ENCODE measurements at places on chromosomes 5 and 9.

DNA sequence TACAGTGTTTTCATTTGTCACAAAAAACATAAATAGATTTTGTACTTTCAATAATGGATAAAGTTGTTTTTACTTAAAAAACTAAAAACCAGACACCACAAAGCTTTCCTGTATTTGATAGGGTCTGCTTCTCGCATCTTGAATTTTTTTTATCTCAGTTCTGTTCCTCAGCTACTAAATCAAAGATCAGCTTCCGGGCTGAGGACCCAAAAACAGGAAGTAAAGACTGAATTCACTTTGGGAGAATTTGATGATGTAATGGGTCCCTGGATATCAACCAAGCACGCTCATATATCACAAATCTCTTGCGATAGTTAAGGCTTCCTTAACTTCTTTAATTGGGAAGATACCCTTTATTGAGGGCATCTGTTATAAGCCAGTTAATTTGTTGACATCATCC lies 24.1 kb downstream of the ITK start:
- no peak for DNase-seq

DNA sequence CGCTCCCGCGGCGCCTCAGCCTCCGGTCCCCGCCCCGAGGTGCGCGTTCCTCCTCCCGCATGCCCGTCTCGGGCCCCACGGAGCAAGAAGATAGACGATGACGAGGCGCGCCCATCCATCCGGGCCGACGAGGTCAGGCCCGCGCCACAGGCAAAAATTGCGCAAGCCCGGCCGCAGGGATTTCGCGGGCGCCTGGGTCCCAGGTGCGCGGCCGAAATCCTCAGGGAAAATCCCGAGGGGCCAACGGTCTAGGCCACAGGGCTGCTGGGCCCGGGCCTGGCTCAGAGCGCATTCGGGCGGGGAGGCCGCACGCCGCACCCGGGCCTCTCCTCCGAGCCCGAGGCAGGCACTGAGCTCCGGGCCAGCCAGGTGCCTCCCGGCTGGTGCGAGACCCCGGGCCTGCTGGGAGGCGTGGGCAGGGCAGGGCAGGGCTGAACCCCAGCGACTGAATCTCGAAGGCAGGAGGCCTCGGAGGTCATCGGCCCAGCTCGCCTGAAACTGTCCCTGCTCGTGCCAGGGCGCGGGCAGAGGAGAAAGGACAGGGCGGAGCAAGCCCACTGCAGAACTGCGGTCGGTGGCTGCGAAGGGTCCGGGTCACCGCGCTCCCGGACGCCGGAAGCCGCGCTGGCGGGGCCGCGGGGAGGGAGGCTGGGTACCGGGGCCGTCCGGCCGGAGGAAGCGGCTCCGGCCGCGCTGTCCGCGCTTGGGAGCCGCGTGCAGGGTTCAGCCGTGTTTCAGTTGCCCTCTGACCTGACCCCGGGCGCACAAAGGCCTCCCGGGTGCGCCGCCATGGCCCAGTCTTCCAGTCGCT lies 66.8 kb downstream of the FOXD1 start:
- peak; percentile 36 for DNase-seq

GRCh38 chr5:180259260-180259611 lies 32.6 kb downstream of the MAPK9 start:
- no peak for DNase-seq

GRCh38 chr9:121439711-121440664 lies 59.7 kb downstream of the GGTA1 start:
- no peak for DNase-seq

DNA sequence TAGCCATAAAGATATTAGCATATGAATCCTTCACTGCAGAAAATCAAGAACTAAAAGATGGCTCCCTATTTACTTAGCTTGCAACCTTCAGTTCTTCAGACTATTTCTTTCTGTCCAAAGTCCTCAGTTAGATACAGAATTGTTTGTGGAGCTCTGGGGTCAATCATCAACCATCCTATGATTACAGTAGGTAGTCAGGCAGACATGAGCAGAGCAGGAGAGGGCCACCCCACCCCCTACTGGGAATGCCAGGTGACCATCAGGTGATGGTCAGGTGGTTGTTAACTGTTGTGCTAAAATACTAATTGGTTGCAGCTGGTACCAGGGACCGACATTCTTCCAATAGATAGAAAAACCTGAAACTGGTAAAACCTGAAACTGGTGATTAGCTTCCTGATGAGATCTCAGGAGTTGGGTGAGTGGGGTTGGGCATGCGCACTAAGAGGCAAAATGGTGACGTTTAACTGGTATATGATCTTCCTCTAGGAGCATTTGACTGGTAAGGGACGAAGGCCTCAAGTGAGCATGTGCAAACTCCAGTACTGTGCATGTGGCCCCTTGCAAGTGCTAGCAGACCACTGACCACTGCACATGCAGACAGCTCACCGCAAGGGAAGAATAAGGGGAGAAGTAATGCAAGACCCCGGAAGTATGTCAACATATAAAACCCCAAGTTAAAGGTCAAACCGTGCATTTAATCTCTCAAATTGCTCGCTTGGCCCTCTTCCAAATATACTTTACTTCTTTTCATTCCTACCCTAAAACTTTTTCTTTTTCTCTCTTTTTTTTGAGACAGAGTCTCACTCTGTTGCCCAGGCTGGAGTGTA lies 13.6 kb downstream of the C9orf57 start:
- no peak for DNase-seq

GRCh38 chr5:80149161-80149609 lies 106.7 kb downstream of the SERINC5 start:
- no peak for DNase-seq

DNA sequence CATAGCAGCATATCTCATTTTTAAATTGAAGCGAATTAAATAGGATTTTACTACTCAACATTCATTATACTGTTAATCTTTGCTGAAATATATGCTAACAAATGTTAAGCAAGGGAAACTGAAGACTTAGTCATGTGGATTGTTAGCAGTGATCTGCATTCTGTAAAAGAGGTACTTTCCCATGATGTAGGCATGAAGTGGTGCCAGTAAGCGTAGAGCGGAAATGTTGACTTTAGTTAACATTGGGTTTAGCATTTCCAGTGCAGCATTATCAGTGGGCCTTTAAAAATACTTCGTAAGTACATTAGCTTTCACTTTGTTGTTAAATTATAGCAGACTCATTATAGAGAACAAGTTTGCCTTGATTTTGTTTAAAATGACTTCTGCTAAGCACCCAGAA lies 130.3 kb downstream of the CDC42SE2 start:
- DNase-seq, result no peak

DNA sequence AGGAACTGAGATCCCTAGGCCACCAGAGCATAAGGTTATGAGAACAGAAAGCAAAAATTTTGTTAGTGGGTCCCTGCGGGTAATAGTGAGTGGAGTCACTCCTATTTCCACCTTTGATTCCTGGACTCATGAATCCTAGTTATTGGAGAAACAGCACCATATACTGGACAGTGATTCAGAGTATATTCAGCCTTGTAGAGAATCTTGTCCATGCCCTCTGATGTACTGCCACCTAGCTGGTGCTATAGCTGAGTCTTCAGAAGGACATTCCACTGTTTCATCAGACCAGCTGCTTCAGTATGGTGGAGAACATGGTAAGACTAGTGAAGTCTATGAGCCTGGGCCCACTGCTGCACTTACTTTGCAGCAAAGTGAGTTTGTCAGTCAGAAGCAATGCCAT lies 25.0 kb upstream of the ITGA2 start:
- no peak for DNase-seq

DNA sequence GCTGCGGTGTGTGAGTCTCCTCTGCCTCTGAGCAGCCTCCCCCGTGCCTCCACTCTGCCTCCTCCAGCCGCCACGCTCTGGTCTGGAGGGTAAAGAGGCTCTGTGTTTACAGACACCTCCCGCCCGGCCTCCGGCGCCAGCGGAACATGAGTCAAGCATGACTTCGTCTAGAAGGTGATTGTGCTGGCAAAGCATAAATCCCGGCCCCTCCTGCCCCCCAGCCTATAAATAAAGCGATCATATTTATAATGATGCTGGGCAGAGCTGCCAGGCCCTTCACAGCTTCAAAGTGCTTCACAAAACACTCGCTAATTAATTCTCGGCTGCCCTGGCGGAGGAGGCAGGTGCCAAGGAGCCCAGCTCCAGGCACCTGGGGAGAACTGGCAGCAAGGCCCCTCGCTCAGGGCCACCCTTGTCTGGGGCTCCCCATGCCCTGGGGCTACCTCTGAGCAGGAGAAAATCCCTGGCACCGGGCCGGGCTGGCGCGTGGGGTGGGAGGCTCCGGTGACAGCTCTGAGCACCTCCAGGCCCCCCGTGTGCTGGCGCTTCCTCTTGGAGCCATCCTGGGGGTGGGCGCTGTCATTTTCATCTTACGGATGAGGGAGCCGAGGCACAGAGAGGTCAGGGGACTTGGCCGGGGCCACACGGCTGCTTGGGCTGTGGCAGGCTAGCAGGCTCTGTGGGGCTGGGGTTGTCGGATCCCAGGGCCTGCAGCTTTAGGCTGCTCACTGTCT lies 87.8 kb downstream of the RXRA start:
- no peak for DNase-seq

GRCh38 chr5:15014809-15015208 lies 143.2 kb upstream of the ANKH start:
- no peak for DNase-seq
